ENCODE measurements at places on chromosomes 6 and 20.

- DNase-seq: no peak
These were observed 129.1 kb downstream of the IMPG1 start for GRCh38 chr6:75943381-75943780.

DNA sequence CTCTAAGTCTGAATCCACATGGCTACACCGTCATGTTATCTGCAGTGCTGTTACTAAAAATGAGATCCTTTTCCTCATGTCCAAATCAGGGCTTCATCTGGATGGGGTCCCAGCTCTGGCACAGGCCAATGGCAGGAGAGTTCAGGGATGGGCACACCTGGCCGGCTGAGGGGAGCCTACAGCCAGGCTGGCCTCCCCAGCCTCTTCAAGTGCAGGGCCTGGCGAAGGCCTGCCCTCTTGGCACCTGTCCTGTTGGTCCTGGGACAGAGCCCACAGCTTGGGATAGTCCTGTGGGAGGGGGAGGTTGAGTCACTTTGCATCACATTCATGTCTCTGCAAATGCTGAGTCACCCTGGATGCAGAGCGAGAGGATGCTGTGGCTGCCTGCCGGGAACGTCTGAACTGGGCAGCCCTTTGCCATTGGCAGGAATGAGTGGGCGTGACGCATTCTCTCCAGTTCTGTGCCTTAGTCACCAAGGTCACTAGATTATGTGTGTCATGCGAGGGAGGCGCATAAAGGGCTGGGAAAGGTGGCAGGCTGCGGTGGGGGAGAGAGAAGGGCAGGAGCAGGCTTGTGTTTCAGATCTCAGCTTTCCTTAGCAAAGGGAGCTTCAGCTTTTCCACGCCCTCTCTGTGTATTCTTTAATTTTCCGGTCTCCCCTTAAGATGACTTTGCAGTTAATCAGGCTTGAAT lies 223.2 kb upstream of the ECI2 start:
- no peak for DNase-seq

- no peak for DNase-seq
These were observed at the start of gene CNR1 for GRCh38 chr6:88165844-88166492. CNR1 (minus strand) TSS chr6:88166347; CDS start chr6:88145274, 21,073 bp downstream.

GRCh38 chr6:22614547-22614946 lies 45.2 kb downstream of the HDGFL1 start:
- DNase-seq: no peak

- DNase-seq: no peak
These were observed 191.7 kb upstream of the HSF2 start for GRCh38 chr6:122207794-122208193.

DNA sequence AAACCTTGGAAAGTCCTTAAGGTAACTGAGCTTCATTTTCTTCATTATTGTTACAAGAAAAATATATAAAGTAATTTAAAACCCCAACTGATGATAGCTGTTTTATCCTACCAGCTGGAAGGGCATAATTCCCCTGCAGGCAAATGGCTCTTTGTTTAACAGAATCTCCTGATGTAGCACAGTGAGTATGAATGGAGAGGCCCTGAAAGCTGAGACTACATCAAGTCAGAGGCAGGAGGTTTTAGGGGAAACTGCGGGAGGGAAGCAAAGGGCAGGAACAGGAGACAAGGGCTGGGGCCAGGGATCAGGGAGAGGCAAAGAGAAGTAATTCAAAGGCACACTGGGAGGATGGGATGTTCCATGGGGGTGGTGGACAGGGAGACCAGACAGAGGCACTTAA lies 119.0 kb upstream of the LRFN2 start:
- no peak for DNase-seq

- peak; percentile 88 for DNase-seq
These were observed at the start of gene CST7 for GRCh38 chr20:24948939-24949679. CST7 (plus strand) TSS chr20:24949269; CDS start chr20:24949506, 237 bp downstream.

- DNase-seq: no peak
These were observed 59.8 kb upstream of the MANEA start for GRCh38 chr6:95517568-95517967.

DNA sequence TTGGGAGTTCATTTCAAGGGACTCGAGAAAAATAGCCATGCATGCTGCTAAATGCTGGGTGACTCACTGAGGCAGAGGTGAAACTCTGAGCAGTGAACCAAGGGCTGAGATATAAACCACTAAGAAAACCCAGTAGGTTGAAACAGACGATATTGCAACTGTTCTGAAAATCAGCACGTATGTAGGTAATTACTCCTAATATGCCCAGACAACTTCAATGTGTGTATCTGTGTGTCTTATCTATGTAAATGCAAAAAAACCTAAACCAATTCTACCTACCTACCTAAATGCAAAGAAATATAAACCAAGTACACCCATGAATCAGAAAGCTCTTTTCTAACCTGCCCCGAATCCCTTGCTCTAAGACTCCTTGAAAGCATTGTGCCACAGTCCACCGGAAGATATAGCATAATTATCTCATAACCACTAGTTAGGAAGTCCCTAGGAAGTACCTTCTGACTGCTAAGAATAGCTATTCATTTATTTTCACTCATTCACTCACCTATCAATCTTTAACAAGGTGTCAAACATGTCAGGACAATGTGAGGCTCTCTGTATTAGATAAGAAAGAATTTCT lies 458.7 kb upstream of the RUNX2 start:
- no peak for DNase-seq

GRCh38 chr20:22691369-22692118 lies 107.2 kb upstream of the FOXA2 start:
- peak; percentile 20 for DNase-seq

GRCh38 chr6:108781419-108782100 lies 66.7 kb upstream of the ARMC2 start:
- no peak for DNase-seq

DNA sequence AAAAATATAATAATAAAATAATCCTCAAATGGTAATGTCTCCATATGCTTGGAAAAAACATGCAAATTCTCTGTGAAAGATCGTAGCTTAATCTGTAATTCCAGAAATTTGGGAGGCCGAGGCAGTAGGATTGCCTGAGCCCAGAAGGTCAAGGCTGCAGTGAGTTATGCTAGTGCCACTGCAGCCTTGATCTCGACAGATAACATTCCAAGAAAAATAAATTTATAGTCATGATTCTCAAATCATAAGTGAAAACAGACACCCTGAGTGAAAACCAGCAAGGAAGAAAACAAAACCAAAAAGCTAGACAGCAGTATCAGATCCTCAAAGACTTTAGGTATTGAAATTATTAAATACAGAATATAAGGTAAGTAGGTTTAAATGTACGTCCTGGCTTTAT lies 3.8 kb upstream of the MUC21 start:
- no peak for DNase-seq

DNA sequence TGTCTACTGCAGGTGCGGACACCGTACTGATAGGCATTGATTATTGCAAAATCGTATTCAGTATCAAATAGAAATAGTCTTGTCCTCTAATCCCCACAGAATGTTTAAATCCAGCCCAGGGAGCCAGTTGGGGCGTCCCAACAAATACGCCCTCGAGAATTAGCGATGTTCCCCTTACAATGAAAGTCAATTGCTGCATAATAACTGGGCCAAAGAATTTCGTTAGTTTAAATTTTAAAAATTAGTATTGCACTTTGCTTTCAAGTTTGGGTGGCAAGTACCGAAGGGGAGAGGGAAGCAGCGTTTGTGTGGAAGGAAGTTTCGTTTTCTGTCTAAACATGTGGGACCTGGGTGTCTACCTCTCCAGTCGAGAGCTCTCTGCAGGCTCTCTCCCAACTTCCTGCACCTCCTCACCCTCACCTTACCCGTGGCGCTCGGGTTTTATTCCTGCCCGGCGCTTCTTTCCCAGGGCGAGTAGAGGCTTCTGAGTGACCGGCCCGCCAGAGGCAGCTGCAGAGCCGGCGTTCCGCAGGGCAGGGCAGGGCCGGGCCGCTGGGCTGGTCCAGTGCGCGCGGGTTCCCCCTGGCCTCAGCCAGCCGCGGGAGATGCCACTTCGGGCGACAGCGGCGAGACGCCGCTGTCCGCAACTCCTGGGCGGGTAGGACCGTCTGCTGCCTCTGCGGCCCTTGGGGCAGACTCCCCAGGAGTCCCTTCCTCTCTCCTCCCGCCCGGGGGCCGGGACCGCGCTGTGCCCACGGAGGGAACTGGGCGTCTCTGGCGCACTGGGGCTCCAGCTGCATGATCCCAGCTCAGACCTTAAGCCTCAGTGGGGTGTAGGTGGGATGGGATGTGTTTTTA lies 862 bp upstream of the TFAP2C start:
- DNase-seq: no peak

DNA sequence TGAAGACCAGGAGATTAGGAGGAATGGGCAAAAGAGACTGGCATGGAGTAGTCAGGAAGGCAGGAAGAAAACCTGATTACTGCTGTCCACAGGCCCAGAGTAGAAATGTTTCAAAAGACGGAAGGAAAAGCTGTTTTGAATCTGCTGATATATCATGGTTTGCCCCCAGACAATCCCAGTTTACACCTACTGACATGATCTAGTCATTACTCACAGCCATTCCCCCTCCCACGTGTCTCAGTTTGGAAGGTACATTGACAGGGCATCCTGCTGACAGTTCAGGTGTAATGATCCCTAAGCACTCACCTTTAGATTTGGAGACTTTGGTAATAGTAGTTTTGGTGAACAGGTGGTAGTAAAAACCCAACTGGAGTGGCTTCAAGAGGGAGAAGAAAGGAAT lies 9.8 kb upstream of the TXNDC5 start:
- no peak for DNase-seq

- DNase-seq: no peak
These were observed 47.2 kb downstream of the RRBP1 start for GRCh38 chr20:17634661-17635331.

DNA sequence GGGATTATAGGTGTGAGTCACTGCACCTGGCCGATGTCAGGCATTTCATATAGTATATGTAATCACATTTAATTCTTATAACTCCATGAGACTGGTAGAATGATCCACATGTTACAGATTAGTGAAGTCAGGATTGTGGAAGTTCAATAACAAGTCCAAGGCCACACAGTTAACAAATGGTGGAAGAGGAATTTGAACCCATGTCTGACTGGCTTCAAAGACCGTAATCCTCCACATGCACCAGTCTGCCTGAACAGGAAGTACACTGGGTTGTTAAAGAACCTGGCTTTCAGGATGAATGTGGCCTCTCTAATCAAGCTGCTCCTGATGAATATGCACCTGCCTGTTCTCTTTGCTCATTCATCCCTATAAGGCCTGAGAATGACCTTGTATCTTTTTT lies 122.0 kb upstream of the HDAC2 start:
- no peak for DNase-seq

- DNase-seq: no peak
These were observed 82.0 kb upstream of the CTNNBL1 start for GRCh38 chr20:37611852-37612251.

DNA sequence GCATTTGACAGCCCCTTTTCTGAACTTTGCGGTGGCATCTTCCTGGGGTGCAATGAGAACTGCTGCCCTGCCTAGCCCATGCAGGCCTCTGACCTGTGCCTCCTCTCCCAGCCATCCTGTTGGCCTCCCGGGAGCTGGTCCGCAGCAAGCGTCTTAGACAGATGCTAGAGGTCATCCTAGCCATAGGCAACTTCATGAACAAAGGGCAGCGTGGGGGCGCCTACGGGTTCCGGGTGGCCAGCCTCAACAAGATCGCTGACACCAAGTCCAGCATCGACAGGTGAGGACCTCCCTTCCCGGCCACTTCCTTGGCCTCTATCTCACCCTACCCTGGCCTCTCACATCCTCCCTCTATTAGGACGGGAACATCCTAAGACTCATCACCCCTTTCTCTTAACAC lies 37.6 kb downstream of the MOCS1 start:
- no peak for DNase-seq

- no peak for DNase-seq
These were observed at the start of gene WFDC5 for GRCh38 chr20:45114465-45115385. WFDC5 (minus strand) TSS chr20:45115174; CDS start chr20:45115083, 91 bp downstream.

- no peak for DNase-seq
These were observed 214.4 kb downstream of the TMEM242 start for GRCh38 chr6:157108923-157109322.

DNA sequence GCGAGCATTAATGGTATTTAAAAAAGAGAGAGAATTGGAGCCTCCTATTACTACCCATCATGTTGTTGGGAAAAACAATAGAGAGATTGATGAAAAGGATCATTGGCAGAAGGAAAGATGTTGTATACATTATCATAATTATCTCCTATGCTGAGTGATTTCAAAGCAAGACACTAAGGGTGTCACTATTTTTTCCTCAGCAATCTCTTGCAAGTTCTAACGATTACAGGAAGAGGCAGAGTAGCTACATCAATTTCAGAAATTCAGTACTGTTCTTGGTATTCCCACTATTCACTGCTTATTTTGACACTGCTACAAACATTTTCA lies 891.2 kb downstream of the C6orf118 start:
- DNase-seq: no peak

DNA sequence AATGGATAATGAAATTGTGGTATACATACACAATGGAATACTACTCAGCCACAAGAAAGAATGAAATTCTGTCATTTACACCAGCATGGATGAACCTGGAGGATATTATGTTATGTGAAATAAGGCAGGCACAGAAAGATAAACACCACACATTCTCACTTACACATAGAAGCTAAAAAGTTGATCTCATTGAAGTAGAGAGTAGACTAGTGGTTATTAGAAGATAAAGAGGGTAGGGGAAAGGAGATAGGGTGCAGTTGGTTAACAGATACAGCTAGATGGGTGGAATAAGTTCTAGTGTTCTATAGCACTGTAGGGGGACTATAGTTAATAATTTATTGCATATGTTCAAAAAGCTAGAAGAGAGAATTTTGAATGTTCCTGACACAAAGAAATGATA lies 25.5 kb upstream of the LTV1 start:
- DNase-seq: no peak

DNA sequence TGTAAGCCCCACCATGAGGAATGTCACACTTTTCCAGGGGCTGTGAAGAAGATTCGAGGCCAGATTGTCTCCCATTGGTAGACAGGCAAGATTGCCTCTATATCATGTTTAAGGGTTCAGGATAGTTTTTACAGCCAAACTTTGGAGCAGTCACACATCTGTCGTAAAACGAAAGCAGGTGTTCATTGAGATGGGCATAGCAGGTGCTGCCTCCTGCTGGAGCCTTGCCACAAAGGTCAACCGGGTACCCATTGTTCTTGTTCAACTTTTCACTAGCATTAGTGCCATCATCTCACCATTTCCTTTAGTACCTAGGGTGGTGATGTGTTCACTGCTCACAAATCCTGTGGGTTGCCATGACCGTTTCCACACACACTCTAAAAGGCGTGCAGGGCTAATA lies 198.3 kb downstream of the HTR1B start:
- DNase-seq: no peak

DNA sequence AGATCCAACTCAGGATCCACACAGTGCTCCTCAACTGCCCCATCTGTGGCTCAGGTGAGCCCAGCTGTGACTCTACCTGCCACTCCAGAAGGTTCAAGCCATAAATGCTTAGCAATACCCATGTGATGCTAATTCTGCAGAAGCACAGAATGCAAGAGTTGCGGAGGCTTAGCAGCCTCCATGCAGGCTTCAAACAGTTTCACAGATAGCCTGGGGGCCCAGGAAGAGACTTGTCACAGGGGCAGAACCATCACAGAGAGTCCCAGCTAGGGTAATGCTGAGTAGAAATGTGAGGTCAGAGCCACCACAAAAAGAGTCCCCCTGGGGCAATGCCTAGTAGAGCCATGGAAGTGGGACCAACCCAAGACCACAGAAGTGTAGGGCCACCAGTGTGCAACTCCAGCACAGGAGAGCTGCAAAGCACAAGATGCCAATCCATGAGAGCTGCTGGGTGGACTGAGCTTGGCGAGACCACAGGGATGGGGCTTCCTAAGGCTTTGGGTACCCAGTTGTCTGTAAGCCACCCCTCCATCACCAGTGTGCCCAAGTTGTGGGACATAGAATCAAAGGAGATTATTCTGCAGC lies 283.9 kb downstream of the UBE3D start:
- DNase-seq: no peak

GRCh38 chr20:56716806-56717205 lies 87.7 kb downstream of the TFAP2C start:
- no peak for DNase-seq

- DNase-seq: no peak
These were observed 276.3 kb upstream of the AGPAT4 start for GRCh38 chr6:161549977-161550655.
